H1 (cell line): ENCODE measurements at places on chromosomes 2 and 18. TPM values are rescaled to one million over a fixed set of nuclear protein-coding genes. Genes with fewer than 3 reads are reported as not detected.

DNA sequence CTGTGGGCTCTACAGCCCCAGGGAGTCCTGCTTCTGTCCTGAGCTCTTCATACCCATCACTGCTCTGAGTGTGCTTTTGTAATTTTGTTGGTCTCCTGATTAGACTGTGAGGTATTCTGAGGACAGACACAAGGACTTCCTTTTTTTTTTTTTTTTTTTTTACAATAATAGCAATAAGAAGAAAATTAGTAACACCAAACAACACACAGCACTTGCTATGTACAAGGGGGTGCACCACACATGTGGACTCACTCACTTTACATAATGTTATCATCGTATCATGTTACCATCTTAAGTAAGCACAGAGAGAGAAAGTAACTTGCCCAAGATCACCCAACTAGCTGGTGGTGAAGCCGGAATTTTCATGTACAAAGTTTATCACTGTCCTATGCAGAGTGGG lies 34.6 kb downstream of the MBP start:
- no peak for DNase-seq
- no peaks in the 10 kb centered on the region for H3K36me3 ChIP-seq
- no peaks in the 10 kb centered on the region for H3K27me3 ChIP-seq

- DNase-seq = peak; percentile 34
- H3K27ac ChIP-seq = no peak overlapping the region
- H3K27me3 ChIP-seq = no peaks in the 10 kb centered on the region
- H3K36me3 ChIP-seq = no peaks in the 10 kb centered on the region
- no peak overlapping the region for H3K4me3 ChIP-seq
- H3K4me1 ChIP-seq = peaks cover 8% of the 10 kb centered on the region
Observed at GRCh38 chr2:165406173-165406572, 63.3 kb upstream of the CSRNP3 start.

DNA sequence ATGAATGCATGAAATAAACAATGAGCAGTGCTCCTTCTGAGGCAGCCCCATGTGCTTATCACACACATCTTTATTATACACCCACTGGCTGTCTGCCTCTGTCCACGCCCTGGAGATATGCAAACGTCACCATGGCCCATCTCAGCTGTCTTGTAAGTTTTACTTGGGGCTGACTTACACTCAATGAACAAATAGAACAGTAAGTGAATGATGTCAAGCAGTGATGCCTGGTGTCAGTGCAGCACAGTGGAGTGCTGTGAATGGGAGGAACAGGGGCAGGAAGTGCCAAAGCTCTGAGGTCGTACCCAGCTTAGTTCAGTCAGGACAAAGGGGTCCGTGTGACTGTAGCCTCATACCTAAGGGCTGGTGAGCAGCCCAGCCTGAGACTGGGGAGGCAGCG lies 659.5 kb upstream of the HS6ST1 start:
- H3K4me3 ChIP-seq = no peak overlapping the region
- no peak overlapping the region for H3K27ac ChIP-seq
- H3K4me1 ChIP-seq = no peaks in the 10 kb centered on the region
- H3K27me3 ChIP-seq = no peaks in the 10 kb centered on the region

- no peak overlapping the region for H3K4me3 ChIP-seq
- no peak overlapping the region for H3K27ac ChIP-seq
- H3K4me1 ChIP-seq = peaks cover 2% of the 10 kb centered on the region; the same call in 1 of the 2 replicates
- H3K36me3 ChIP-seq = no peaks in the 10 kb centered on the region
Observed at GRCh38 chr2:179991344-179991743, 15.8 kb downstream of the CWC22 start.

Gene PSMA8
- total RNA-seq = not detected in 2 replicates

Gene ZSWIM2
- not detected in 2 replicates for total RNA-seq

Gene TTC21B
- total RNA-seq = 20.8 and 23.9 TPM in 2 replicates

DNA sequence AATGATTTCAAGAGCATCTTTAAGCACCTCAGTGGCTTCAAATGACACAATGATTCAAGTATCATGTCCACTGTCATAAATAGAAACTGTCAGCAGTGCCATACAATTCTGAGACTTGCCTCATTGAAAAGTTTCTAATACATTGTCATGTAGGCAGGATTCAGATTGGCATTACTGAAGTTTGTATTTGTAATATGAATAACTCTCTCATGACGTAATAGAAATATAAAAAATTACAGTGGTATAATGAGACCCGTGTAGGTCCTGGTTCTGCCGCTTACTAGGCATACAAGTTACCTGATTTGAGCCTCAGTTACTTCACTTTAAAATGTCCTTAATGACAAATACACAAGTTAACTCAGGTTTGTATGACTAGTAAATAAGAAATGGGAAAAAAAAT lies 1536.2 kb upstream of the NXPH2 start:
- H3K4me1 ChIP-seq = no peaks in the 10 kb centered on the region
- H3K27me3 ChIP-seq = no peaks in the 10 kb centered on the region
- no peak for DNase-seq
- H3K4me3 ChIP-seq = no peak overlapping the region
- no peaks in the 10 kb centered on the region for H3K36me3 ChIP-seq

DNA sequence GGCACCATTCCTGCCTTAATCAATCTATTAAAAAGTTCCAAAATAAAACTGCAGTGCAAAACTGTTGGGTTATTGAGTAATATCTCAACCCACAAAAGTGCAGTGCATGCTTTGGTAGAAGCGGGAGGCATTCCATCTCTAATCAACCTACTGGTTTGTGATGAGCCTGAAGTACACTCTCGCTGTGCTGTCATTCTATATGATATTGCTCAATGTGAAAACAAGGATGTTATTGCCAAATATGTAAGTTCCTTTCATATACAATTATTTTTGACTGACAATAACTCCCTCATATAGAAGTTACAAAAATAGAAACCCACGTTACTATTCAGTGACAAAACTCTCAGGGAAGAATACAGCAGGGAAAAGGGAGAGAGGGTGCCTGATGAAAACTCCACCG lies 43.0 kb downstream of the OSGEPL1 start:
- no peaks in the 10 kb centered on the region for H3K4me1 ChIP-seq
- H3K27ac ChIP-seq = no peak overlapping the region
- no peak overlapping the region for H3K4me3 ChIP-seq
- no peaks in the 10 kb centered on the region for H3K36me3 ChIP-seq

DNA sequence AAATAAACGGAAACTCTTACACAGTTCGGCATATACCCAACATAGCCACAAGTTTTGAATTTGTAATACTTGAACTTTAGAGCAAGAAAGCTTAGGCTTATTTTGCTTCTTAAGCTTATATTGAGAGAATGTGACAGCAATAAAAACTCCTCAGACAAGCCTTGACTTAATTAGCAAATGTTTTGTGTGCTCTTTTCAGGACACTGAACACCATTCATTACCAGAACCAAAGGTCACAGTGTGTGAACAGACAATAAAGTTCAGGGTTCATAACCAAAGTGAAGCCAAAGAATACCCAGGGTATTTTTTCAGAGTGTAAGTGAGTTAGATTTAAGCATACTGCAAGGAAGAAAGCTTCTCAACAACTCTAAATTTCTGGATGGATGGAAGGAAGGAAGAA lies 605.8 kb downstream of the METTL4 start:
- H3K27me3 ChIP-seq = no peaks in the 10 kb centered on the region; the same call in 1 of the 2 replicates
- H3K4me3 ChIP-seq = no peak overlapping the region
- no peaks in the 10 kb centered on the region for H3K36me3 ChIP-seq
- DNase-seq = no peak

DNA sequence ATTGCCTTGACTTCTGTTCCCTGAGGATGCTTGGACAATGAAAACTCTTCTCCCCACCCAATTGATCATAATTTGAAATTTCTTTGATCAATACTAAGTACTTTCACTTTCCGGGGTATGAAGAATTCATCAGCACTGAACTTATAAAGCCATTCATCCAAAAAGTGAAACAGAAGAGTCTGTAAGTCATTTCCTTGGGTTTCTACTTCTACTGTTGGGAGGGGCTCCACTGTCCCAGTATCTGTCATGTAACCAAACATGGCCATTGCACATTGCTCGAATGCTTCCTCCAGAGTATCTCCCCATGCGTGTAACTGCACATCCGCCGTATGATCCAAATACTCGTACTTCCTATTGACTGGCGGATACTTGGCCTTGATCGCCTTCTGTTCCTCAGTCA lies 30.3 kb downstream of the NCL start:
- H3K4me3 ChIP-seq = no peak overlapping the region
- no peaks in the 10 kb centered on the region for H3K4me1 ChIP-seq
- H3K27ac ChIP-seq = no peak overlapping the region
- H3K27me3 ChIP-seq = no peaks in the 10 kb centered on the region
- H3K36me3 ChIP-seq = no peaks in the 10 kb centered on the region

DNA sequence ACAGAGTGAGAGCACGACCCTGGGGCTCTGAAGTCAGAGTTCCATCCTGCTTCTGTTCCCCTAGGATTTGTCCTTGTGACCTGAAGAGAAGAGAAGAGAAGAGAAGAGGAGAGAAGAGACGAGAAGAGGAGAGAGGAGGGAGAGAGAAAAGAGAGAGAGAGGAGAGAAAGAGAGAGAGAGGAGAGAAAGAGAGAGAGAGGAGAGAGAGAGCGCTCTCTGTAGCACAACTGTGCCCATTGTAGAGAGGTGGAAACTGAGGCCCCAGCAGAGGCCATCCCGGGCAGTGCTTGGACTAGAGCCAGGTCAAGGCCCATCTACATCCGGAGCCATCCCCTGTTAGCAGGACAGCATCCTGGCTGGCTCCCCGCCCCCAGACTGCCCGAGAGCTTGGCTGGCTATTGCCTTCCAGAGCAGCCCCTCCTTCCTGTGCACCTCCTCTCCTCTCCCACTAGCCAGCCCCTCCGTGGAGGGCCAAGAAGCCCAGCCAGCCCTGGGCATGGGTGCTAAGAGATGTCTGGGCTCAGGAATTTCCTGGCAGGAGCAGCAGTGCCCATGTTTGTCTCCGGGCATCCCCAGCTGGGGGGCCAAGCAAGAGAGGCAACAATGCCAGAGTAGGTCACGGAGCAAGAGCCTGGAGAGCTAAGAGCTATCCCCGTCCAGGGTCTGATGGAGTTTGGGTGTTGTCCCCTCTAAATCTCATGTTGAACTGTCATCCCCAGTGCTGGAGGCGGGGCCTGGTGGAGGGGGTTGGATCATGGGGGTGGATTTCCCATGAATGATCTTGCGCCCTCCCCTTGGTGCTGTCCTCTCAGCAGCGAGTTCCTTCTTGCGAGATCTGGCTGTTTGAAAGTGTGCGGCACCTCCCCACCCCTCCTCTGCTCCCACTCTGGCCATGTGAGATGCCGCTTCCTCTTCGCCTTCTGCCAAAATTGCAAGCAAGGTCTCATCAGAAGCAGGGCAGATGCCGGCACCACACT lies 18.2 kb upstream of the GPR55 start:
- H3K36me3 ChIP-seq = no peaks in the 10 kb centered on the region
- H3K27ac ChIP-seq = no peak overlapping the region
- H3K4me3 ChIP-seq = no peak overlapping the region
- no peaks in the 10 kb centered on the region for H3K4me1 ChIP-seq

- no peak overlapping the region for H3K27ac ChIP-seq
- DNase-seq = no peak
- H3K27me3 ChIP-seq = no peaks in the 10 kb centered on the region
Observed at GRCh38 chr18:56515522-56515921, 122.9 kb downstream of the TXNL1 start.

GRCh38 chr2:158659483-158659882 lies 135.6 kb upstream of the DAPL1 start:
- H3K36me3 ChIP-seq = peaks cover 2% of the 10 kb centered on the region; the same call in 1 of the 2 replicates
- H3K27me3 ChIP-seq = no peaks in the 10 kb centered on the region
- H3K27ac ChIP-seq = no peak overlapping the region
- DNase-seq = no peak

Gene VSNL1
- total RNA-seq = 108 and 113 TPM in 2 replicates

DNA sequence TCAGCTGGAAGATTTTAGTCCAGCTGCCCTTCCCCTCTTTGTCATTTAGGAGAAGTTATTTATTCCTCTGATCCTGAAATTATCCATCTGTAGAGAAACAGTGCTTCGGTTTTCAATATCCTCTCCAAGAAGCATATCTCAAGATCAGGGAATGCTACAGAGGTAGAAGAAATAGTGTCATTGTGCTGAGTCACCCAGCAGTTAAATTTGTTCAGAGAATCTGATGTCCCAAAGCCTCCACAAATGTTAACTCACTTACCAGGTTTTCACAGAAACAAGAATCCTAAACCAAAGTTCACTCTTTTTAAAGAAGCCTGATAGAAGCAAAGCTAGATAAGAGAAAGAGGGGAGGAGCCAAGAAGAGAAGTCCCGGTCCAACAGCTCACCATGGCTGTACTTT lies 480.7 kb upstream of the GYPC start:
- no peak for DNase-seq
- H3K36me3 ChIP-seq = no peaks in the 10 kb centered on the region
- no peak overlapping the region for H3K4me3 ChIP-seq
- H3K4me1 ChIP-seq = no peaks in the 10 kb centered on the region

DNA sequence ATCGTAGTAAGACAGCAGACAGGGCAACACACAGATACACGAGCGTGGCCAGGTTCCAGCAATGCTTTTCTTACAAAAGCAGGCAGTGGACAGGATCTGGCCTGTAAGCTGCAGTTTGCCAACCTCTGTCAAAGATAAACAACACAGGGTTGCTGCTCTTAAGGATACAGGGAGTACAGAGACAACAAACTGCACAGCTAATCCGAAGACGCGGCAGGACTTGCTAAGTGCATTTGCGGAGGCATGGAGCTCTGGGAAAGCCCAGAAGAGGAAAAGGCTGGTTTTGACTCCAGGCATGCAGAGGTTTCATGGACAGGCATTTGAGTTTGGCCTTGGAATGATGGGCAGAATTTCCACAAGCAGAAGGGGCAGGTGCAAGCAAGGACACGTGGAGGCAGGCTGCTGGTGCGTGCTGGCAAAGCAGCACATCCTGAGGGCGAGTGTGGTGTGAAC lies 24.4 kb downstream of the SERTAD2 start:
- H3K4me3 ChIP-seq = no peak overlapping the region
- H3K36me3 ChIP-seq = no peaks in the 10 kb centered on the region
- peaks cover 5% of the 10 kb centered on the region for H3K4me1 ChIP-seq
- no peak for DNase-seq

DNA sequence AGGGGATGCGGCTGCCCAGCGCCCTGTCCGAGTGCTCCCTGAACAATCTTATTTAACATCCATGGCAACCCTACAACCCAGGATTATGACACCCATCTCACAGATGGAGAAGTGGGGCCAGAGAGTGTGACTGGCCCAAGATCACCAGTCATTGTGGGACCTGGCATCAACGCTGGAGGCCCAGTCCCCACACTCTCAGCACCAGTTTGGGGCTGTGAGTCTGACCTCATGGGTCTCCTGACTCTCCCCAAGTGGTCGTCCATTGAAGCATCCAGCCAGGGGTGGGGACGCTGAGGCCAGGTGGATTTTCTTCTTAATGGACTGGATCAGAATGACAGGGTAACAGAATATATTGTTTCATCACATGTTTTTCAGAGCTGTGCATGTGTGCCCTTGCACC lies 24.5 kb downstream of the MAL start:
- no peaks in the 10 kb centered on the region for H3K27me3 ChIP-seq
- H3K36me3 ChIP-seq = no peaks in the 10 kb centered on the region
- no peaks in the 10 kb centered on the region for H3K4me1 ChIP-seq
- DNase-seq = no peak

Gene SERPINB13
- not detected in 2 replicates for total RNA-seq

Gene VAMP5
- 4.7 and 5.2 TPM in 2 replicates for total RNA-seq

- no peaks in the 10 kb centered on the region for H3K4me1 ChIP-seq
- H3K27me3 ChIP-seq = no peaks in the 10 kb centered on the region
- no peak for DNase-seq
- H3K36me3 ChIP-seq = peaks cover 3% of the 10 kb centered on the region; the same call in 1 of the 2 replicates
- H3K4me3 ChIP-seq = no peak overlapping the region
Observed at GRCh38 chr2:131724019-131724418, 196.3 kb downstream of the CCDC74A start.

Gene ASPRV1
- 0.86 and 0.95 TPM in 2 replicates for total RNA-seq

Gene HTRA2
- total RNA-seq = 21.6 and 24.6 TPM in 2 replicates
